Bronchial epithelial cell (primary cell): ENCODE measurements at places on chromosomes 16 and 17. TPM values are rescaled to one million over a fixed set of nuclear protein-coding genes. Genes with fewer than 3 reads are reported as not detected.
A peak's percentile ranks its signal among the peaks of the same experiment; 100 is the strongest.

DNA sequence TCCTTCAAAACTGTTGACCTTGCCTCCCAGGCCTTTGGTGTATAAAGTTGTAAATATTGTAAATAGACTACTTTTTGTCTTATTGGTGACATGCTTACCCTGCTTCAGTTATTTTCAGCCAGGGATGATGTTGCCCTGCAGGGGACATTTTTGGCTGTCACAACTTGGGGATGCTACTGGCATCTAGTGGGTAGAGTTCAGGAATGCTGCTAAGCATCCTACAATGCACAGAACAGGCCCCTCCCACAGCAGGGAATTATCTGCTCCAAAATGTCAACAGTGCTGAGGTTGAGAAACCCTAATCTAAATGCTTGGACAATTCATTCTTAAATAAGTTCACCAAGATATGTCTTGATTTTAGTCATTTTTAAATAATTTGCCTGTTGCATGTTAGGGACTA, 459.8 kb downstream of the PMP22 start:
- no peak for DNase-seq

DNA sequence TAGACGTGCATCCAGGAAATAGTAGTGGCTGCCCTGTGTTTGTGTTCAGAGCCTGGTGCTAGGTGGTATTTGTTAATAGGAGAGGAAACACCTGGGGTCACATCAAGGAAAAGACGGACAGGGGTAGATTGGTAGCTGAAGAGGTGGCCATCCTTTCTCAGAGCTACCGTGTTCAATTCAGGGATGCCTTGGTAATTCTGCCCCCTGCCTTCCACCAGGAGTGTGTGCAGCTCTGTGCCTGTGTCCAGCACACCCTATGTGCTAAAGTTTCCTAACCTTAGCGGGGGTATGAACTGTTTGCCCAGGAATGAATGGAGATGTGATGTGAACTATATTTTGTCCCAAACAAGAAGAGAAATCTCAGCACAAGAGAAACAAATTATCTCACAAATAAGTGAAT, 174.1 kb upstream of the MPHOSPH6 start:
- peak; percentile 30 for DNase-seq

The NPIPB9 gene
- total RNA-seq: 0.77 and 1.6 TPM in 2 replicates

DNA sequence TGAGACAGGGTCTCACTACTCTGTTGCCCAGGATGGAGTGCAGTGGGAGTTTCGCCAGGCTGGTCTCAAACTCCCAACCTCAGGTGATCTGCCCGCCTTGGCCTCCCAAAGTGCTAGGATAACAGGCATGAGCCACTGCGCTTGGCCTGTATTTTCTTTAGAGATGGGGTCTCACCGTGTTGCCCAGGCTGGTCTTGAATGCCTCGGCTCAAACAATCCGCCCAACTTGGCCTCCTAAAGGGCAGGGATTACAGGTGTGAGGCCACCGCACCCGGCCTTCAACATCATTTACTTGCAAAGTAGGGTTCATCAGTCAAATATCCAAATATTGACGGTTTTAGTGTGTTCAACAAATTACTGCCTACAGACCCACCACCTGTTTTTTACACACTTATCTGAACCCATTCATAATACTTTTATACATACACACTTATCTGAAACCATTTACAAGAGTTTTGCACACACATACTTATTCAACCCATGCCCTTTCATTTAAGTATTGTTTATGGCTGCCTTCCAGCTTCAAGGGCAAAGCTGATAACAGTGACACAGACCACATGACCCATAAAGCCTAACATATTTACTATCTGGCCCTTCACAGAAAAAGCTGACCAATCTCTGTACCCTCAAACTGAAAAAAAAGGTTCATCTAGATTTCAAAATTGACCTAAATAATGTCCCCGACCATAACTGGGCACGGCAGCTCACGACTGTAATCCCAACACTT, 11.9 kb downstream of the TMEM170A start:
- no peak for DNase-seq

The CYTH1 gene
- total RNA-seq: 35.5 and 44.8 TPM in 2 replicates

DNA sequence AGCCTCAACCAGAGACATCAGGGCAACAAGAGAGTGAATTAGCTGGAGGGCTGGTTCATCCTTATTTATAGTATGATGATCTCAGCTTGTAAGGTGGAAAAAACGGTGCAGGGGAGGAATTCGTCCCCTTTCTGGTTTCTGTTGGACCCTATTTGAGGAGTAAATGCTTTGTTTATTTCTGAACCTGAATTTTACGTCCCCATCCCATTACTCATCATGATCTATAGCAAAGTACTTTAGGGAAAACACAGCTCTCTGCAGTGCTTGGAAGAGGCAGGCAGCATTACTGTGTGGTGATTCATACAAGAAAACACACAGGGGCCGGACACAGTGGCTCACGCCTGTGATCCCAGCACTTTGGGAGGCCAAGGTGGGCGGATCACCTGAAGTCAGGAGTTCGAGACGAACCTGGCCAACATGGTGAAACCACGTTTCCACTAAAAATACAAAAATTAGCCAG, 8.0 kb upstream of the VAT1L start:
- peak; percentile 78 for DNase-seq

- no peak for DNase-seq
These were observed 62.1 kb upstream of the MYOCD start for GRCh38 chr17:12603566-12603965.

The SCNN1B gene
- total RNA-seq: 0.79 and 5.8 TPM in 2 replicates

DNA sequence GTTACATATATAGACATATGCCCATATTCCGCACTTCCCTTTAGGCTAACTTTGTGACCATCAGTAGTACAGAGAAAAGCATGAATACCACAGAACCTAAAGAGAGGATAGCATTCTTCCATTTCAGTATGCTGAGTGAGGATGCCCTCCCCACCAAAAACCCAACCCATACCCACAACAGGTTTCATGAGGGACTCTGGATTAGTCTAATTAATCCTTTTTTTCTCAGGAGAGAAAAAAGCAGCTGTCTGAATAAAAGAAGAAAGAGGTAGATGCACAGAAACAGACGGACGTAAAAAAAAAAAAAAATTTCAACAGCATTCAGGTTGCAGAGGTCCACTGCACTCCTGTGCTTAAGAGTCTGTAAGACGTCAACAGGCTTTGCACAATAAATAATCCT, 6.7 kb downstream of the MMD start:
- no peak for DNase-seq

DNA sequence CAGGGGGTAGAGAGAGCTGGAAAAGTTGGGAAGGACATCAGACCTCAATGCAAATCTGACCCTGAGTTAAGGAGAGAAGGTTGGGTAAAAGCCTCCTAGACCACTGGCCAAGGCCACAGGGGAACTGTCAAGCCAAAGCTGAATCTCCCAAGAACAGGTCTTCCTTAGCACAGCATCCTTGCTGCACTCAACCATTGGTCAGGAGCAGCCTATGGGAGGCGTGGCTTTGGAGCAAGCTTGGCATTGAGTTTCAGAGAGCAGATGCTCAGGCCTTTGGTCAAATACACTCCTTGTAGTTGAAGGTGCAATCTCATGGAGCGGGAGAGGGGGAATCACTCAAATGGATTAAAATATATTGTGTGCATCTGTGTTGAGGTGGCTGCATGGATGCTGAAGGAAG, 21.8 kb downstream of the SOX9 start:
- DNase-seq: no peak

DNA sequence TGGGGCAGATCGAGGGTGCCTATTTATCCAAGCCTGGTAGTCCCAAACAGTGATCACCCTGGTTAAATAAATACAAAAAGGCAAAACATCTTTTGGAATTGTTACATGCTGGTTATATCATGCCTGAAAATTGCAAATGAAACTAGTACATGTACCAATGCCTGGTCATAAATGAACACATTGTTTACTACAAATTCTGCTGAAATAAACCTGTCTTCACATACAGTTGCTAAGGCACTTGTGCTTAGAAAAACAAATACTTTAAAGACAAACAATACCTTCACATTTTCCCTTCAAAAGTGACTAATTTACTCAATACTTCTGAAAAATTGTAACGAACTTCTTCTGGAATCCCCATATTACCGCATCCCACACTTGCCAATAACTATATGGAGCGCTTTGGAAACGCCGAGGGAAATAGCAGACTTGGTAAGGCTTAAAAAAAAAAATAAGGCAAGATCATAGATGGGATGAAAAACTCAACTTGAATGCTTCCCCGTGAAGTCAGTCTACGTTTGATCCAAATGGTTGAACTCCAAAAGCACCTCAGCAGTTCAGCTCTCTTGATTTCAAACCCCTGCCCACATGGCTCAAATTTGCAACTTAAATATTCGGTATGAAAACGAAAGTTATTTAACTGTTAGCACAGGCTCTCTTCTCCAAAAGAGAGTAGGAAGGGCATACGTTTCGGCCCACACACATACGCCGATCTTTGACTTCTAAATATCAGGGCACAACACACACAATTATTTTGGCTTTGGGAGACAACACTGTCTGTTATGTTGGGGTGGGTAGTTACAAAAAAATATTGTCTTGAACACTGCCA, 264.5 kb downstream of the NTN1 start:
- DNase-seq: peak; percentile 5

- peak; percentile 13 for DNase-seq
These were observed 124.2 kb downstream of the TMEM132E start for GRCh38 chr17:34703533-34703932.

DNA sequence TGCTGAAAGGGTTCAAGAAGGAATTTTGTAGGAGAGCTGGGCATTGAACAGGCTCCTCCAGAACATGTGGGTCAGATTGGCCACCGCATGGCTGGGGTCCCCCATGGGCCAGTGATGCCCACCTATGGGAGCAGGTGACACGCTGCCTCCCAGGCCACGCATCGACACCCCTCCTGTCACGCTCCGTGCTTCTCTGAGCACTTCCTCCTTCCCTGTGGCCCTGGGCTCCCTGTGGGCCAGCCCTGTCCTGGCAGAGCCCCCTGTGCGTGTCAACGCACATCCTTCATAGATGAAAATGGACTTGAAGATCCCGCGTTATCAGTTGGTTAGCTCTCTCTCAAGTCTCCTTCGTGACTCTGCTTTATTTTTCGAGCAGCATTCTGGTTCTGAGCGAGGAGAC, 160.3 kb downstream of the RPTOR start:
- DNase-seq: no peak

The CDRT15L2 gene
- not detected in 2 replicates for total RNA-seq

DNA sequence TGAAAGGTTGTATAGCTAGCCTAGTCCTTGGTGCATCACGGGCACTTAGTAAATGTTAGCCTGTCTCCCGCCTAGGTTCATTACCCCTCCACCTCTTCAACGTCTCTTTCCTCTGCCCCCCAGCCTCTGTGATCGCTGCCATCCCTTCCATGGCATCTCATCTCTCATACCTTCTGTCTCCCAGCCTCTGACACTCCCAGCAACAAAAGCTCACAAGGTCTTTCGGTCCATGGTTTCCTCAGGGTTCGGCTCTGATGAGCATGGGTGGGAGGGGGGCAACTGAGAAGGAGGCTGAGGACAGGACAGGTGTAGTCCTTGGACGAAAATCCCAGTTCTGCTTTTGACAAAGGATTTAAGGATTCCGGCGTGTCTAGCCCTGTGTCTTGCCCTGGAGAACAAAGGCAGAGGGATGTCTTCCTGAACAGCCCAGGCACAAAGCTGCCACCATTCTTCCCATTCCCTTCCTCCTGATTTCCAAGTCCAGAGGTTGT, 16.7 kb downstream of the CCR7 start:
- DNase-seq: no peak

DNA sequence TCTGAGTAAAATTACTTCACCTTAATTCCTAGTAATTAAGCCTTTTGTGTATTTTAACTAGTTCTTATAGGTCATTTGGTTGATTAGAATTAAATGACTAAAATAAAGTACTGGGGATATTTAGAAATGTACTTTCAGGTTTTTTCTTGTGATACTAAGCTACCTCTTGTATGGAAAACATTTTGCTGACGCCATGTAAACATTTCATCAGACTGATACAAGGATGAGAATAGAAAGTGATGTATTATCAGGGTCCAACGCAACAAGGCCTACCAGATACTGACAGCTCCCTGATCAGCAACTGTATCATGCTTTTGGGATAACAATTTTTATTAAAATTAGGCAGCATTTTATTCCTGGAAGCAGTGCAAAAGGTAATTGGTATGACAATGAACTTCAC, 1.7 kb downstream of the SMARCE1 start:
- DNase-seq: no peak

DNA sequence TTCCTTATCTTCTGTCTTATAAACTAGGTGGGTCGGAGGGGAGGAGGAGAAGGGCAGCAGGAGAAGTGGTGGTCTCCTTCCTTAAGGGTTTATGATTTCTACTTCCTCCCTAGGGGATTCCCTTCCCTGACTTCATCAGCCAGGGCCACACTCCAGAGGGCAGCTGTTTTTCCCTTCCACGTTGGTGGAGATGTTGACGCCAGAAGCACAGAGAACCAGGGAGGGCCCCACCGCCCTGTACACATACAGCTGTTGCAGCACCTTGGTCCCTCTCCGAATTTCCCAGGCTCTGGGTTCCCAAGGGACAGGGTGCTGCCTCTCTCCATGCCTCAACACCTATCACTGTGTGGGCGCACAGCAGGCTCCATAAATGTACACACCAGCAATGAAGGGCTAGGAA, 5.6 kb upstream of the SLC6A4 start:
- DNase-seq: no peak

GRCh38 chr16:28524681-28525171, 14.0 kb downstream of the NUPR1 start:
- no peak for DNase-seq

The CCDC78 gene
- 0.90 and 1.6 TPM in 2 replicates for total RNA-seq

GRCh38 chr17:19883537-19884215, 15.9 kb upstream of the ULK2 start:
- no peak for DNase-seq

DNA sequence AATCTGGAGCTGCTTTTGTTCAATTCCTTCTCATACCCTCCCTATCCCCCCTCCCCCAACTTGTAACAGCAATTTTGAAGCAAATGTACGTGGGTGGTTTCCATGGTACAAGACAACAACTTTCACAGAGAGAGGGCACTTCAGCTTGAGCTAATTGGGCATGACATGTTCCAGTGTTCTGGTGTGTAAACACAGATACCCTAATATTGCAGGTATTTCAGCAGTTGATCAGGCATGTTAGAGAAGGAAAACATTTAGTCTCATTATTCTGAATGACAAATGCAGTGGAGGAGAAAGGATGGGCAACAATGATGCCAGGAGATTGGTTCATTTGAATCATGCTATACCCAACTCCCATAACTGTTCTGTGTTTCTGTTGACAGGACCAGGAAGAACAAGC, 137.5 kb downstream of the TRIM37 start:
- DNase-seq: peak; percentile 12

DNA sequence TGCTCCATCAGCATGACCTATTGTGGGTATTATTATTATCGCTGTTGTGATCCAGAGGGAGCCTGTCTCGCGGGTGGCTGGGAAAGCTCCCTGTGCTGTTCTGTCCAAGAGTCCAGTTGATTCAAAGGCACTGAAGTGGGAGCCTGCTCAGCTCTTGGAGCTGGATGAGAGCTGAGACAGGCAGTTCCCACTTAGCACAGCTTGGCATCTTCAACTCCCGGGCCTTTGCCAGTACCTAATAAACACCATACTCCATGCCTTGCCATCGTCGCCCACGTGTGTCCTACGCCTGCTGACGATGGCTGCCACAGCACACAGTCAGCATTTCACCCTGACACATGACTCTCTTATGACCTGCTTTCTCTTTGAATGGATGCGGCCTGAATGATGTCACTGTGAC, 32.6 kb downstream of the RTN4RL1 start:
- DNase-seq: no peak
